ENCODE measurements at places on chromosomes 1 and 21.

DNA sequence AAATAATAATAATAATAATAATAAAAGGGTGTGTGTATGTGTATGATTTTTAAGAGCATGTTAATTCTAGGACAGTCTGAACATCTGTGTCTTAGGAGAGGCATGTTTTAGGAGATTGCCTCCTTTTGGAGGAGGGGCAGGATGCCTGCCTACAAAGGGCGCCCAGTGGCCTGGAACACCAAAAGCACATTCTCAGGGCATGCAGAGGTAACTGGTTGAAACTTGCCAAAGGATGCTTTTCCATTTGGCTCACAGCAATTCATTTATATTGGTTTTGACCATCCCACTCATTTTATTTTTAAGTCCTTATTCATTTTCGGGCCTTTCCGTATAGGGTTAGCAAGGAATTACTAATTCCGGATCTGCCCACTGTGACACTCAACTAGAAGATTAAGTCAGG is 21.1 kb upstream of the LAMC2 start:
- no peak for ATAC-seq

- no peak for ATAC-seq
Observed at GRCh38 chr1:218347336-218347722, 2.2 kb downstream of the TGFB2 start.

DNA sequence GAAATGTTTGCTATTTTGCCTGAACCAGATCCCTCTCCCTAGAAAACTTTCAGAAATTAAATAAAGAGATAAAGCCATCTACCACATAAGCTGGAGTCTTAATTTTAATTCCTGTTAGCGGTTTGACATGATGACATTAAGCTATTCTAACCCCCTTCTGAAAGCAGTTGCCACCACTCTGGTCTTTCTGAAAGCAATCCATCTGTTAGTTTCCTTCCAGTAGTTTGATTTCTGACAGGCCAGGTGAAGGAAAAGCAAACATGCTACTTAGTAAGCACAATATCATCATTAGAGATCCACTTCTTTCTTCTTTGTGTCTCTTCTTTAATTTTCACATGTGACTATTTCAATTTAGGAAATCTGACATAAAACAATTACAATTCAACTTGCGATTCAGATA is 39.9 kb downstream of the RGL1 start:
- ATAC-seq = no peak

DNA sequence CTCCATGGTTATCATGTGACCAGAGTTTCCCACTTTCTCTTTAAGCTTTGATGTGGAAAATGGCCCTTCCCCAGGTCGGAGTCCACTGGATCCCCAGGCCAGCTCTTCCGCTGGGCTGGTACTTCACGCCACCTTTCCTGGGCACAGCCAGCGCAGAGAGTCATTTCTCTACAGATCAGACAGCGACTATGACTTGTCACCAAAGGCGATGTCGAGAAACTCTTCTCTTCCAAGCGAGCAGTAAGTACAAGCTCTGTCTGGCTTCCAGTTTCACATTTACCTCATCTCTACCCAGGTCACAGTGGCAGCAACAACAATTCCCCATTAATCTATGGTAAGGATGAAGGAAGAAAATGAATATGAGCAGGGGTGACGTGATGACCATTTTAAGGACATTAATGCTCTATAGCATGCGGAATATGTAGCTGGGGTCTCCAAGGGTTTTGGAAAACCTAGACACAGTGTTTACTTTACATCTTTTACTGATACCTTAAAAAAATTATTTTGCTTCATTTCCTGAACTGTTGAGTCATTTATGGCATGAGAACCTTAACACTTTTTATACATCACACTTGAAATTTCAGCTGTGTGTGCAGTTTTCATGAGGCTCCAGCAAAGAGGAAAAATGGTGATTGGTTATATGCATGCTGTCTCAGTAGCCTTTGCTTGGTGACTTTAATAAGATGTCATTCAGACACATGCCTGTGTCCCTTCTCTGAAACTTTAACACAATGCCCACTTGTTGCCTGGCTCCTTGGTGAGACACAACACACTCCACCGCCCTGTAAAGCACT is 286.3 kb upstream of the SGIP1 start:
- ATAC-seq = peak; percentile 81

GRCh38 chr1:150365941-150366340 is 2.0 kb downstream of the RPRD2 start:
- no peak for ATAC-seq

GRCh38 chr1:209890641-209891330 is 47.2 kb upstream of the SYT14 start:
- no peak for ATAC-seq

DNA sequence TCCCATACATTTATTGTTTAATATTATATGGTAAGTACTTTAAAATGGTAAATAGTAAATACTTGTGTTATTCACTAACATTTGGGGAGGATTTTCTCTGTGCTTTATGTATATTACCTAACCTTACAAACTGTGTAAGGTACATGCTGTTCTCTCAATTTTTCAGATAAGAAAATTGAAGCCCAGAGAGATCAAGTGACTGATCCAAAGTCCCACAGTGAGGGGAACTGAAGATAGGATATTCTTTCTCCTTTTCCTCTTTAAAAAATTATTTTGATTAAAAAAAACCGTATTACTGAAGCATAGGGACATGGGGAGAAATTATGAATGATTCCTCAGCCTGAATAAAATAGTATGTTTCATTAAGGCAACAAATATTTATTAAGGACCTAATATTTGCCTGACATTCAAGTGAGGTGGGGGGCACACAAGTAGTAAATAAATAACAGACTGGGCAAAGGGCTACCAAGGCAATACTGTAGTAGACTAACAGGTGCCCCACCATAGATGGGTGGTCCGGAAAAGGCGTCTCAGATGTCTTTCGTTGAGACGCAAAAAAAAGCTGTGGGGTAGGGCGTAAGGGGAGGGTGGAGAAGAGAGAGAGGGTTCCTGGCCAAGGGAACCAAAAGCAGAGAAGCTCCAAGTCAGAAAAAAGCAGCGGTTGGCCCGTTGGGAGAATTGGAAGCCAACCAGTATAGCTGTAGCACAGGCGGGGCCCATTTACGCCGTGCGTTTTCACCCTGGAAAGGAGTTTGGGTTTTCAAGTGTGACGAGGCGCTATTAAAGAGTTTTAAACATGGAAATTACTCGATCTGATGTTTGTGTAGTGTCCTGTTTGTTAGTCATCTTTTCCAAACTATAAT is 944 bp upstream of the AGO3 start:
- peak; percentile 16 for ATAC-seq

DNA sequence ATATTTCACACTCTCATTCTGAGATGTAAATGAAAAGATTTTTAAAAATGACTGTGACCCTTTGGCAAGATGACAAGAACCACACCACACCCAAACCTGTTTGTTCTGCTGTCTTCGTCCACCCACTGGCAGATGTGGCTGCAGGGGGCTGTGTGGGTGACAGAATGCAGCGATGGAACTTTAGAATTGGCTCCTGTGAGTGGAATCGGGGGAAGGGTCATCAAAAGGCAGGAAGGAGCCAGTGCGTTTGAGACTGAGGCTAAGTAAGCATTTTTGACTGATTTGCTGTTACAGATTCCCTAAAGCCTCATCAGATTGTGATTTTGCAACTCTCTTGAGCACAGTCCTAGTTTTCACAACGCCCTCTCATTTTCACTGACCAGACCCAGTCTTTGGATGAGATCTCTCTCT is 111.2 kb upstream of the ADGRL2 start:
- ATAC-seq = no peak

GRCh38 chr1:46544561-46545240 is 6.7 kb downstream of the KNCN start:
- no peak for ATAC-seq

DNA sequence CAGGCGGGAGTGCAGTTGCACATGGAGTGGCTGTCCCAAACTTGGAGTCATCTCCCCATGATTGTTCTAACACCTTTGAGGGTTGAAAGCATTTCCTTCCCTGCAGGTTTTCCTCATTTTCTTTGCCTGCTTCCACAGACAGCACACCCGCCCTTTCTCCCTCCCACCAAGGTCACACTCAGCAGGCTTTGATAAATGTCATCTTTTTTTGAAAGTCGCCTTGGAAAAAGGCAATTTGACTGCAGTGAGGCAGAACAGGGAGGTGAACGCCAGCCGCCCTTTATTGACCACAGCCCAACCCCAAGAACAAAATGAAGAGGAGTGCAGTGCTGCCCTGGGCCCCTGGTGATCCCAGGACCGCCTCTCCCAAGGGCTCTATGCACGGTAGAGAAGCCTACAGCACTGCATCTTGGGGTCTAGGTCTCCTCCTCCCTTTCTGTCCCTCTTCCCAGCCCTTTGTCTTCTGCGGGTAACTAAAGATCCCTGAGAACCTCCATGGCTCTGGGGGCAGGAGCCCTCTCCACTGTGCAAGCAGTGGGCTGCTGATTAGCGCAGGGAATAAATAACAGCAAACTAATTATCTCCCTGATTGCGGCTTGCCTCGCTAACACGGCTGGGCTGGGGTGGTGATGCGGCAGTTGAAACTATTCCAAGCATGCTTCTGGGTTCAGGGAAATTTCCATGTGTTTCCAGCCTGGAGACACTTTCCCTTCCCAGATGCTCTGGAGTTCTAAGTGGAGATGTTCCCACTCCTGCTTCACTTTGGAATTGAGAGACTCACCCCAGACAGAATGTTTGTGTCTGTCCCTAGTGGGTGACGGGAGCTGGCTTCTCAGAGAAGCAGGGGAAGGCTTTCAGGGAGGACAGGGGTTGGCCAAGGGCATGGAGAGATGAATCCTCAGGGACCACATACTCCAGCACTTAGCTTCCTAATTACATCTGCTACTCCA is 11.8 kb upstream of the AMIGO1 start:
- no peak for ATAC-seq

- no peak for ATAC-seq
Observed at GRCh38 chr1:28898405-28898881, 15.9 kb upstream of the EPB41 start.

DNA sequence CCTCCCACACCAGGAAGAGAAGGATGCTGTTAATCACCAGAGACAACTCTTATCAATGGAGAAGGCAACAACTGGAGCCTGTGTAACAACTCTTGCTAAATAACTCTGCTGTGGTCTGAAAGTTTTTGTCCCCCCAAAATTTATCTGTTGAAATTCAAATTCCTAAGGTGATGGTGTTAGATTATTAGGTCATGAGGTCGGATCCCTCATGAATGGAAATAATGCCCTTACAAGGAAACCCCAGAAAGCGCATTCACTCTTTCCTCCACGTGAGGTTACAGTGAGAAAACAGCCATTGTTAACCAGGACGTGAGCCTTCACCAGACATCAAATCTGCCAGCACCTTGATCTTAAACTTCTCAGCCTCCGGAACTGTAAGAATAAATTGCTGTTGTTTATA is 141.9 kb upstream of the CXADR start:
- ATAC-seq = no peak

All from stimulated activated memory B cell treated with anti-CD40 and anti-IgM and Interleukin-4, amounts not matched to agents 10 μg/mL and 1 μg/mL and 100 μg/mL, for 72 hours (primary cell).